Suppressor macrophage treated with lipopolysaccharide for 4 hours (primary cell): ENCODE measurements at places on chromosomes 12 and 14.

- DNase-seq: no peak
Measured at GRCh38 chr12:79841248-79841877, 93.5 kb downstream of the PPP1R12A start.

DNA sequence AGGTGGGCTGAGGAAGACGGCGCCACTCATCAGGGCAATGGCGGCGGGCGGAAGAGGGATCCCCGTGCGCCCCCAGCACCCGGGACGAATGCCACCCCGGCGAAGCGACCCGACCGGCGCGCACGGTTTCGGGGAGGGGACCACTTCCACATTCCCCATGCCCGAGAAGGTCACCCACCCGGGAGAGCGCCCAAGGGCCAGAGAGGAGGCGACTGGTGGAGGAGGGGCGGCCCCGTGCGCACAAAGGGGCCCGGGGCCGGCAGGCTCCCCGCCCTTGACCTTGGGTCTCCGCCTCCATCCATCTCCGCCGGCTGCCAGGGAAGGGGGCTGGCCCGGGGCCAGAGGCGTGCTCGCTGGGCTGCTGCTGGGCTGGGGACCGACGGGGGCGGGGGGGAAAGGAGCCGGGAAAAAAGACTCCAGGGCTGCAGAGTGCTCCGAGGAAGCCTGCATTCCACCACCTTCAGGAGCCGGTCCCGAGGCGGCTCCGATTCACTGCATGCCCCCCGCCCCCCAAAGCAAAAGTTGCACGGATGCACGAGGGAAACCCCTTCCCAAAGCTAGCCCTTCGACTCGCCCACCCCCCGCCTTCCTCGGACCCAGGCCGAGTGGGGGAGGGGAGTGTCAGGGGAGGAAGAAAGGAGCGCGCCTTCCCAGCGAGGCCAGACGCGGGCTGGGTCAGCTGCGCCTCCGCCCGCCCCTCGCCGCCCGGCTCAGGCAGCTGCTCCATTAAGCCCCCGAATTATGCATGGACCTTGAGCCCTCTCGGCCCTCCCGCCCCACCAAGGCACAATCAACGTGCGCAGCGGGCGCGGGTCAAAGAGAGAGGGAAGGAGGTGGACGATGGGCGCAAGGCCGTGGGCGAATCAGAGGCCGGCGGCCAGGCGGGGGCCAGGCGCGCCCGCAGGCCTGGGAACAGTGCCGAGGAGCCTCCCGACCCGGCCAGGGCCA lies 26.2 kb downstream of the BCL11B start:
- DNase-seq: no peak

GRCh38 chr12:76379261-76379660 lies 31.0 kb upstream of the BBS10 start:
- DNase-seq: no peak

DNA sequence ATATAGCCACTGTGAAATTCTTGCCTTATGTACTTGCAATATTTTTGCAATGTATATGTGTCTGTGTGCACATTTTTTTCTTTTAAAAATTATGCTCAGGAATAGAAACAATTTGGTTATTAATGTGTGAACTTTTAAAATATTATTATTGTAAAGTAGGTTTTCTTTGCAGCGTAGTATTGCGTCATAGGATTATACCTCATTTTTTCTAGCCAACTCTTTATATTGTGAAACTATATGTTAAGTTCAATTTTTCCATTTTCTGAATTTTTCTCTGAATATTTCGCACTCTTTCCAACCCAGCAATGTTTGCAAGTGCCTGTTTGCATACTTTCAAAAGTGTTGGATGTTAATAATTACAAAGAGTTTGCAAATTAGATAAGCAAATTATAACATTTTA lies 471.6 kb upstream of the LMO3 start:
- DNase-seq: no peak

GRCh38 chr14:79992407-79993198 lies 218.7 kb downstream of the DIO2 start:
- DNase-seq: no peak

- DNase-seq: peak; percentile 71
Measured at GRCh38 chr14:72155379-72155993, 223.3 kb downstream of the RGS6 start.

GRCh38 chr12:19547271-19547671 lies 108.0 kb downstream of the AEBP2 start:
- no peak for DNase-seq

GRCh38 chr12:46184798-46185595 lies 83.8 kb downstream of the SLC38A1 start:
- DNase-seq: no peak

GRCh38 chr14:104681689-104682074 lies 7.7 kb upstream of the INF2 start:
- DNase-seq: no peak

DNA sequence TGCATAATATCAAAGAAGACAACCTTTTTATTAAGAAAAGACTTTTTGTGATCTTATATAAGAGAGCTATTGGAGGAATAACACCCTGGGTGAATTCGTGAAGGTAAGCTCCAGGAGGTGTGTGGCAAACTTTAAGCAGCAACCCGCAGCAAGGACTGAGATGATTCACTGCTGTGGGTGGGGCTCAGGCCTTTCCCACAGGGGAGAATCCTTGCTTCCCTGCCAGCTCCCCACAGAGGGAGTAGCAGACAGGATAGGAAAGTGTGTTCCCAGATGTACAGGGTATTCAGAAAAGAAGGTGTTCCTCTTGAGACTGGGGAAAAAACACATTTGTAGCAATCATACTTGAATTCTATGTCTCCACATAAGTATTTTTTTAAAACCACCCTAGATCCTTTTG lies 9.2 kb downstream of the NDUFA12 start:
- DNase-seq: no peak

- DNase-seq: peak; percentile 19
Measured at GRCh38 chr12:53974084-53975063, at the start of gene HOTAIR. Gene HOTAIR (minus strand): TSS chr12:53974954.

DNA sequence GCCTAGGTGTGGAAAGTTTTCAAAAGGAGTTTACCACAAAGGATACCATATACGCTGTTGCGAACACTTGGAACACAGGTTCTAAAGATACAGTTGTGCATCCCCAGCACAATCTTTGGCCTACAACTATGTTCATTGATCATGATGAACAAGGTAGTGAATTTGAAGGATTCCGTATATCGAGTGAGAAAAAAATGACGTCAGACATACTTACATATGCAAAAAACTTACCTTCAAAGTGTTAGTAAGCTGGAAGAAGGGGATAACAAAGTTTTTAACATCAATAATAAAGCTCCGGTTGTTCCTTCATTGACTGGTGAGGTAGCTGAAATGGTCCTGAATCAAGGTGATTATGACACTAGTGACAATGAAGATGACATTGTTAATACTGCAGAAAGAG lies 133.9 kb upstream of the PDE3A start:
- DNase-seq: no peak

GRCh38 chr12:105220150-105220928 lies 15.6 kb downstream of the APPL2 start:
- DNase-seq: no peak

DNA sequence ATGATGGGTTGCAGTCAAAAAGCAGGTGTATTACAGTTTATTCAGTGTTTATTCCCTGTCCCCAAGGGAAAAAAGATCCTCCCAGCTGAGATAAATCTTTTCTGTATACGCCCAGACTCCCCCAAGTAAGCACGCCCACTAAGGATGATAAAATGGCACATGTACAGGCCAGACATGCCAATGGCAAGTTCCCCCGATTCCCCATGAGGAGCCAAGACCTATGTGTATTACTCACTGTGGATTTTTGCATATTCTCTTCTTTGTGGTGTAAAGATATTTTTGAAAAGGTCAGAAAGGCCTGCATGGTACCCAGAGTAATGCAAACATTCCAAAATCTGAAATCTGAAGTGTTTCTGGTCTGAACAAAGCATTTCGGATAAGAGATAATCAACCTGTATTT lies 22.2 kb downstream of the NR2C1 start:
- DNase-seq: no peak
